ENCODE measurements at places on chromosomes 12 and 14.
A peak's percentile ranks its signal among the peaks of the same experiment; 100 is the strongest.

GRCh38 chr14:92626041-92626440 lies 112.5 kb downstream of the RIN3 start:
- DNase-seq: no peak

DNA sequence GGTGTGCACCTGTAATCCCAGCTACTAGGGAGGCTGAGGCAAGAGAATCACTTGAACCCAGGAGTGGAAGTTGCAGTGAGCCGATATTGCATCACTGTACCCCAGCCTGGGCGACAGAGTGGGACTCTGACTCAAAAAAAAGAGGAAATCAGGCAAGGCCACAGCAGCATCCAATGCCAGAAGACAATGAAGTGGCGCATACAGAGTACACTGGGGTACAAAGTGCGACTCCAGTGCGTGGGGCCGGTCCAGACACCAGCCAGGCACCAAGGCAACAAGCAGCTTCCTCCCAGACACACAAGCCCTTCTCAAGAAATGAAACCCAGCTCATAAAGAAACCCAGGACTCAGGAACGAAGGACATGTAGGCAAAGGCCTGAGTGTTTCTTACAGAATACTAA lies 28.2 kb downstream of the TTC7B start:
- DNase-seq: peak; percentile 32

- DNase-seq: no peak
Measured at GRCh38 chr12:6527711-6528110, 6.6 kb upstream of the GAPDH start.

DNA sequence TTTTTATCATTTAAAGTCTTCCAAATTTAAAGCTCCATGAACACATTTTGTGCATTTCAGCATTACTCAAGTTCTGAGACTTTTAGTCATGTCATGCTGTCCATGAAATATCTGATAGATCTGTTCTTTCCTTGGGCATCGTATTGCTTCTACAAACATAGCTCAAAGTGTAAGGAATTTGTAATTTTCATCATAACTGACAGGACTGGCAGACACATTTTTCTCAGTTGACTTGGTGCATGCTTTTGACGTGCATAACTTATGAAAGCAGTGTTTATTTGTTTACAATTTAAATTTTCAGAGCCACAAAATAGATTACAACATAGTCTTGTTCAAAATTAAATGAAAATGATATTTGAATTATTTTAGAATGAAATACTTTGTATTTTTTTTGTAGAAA lies 812.1 kb upstream of the NOVA1 start:
- DNase-seq: no peak

GRCh38 chr12:50325890-50326391 lies 42.6 kb upstream of the LIMA1 start:
- DNase-seq: no peak

DNA sequence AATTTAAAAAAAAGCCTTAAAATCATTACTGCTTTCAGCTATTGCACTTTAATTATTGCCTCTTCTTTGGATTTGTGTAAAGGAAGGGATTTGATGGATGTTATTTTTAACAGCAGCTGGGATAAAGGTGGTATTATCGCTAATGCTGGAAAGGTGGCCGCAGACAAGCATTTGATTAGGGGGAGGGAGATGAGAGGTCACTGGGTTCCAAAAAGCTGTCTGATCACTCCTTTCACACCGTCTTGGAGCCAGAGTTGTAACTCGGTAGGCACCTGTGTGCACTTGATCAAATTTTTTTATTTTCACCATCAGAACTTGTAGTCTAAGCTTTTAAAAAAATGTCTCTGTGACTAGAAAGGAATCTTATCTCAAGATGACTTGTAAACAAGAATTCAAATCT lies 99.8 kb downstream of the AKAP6 start:
- no peak for DNase-seq

GRCh38 chr14:83611906-83612390 lies 1918.0 kb upstream of the FLRT2 start:
- no peak for DNase-seq

DNA sequence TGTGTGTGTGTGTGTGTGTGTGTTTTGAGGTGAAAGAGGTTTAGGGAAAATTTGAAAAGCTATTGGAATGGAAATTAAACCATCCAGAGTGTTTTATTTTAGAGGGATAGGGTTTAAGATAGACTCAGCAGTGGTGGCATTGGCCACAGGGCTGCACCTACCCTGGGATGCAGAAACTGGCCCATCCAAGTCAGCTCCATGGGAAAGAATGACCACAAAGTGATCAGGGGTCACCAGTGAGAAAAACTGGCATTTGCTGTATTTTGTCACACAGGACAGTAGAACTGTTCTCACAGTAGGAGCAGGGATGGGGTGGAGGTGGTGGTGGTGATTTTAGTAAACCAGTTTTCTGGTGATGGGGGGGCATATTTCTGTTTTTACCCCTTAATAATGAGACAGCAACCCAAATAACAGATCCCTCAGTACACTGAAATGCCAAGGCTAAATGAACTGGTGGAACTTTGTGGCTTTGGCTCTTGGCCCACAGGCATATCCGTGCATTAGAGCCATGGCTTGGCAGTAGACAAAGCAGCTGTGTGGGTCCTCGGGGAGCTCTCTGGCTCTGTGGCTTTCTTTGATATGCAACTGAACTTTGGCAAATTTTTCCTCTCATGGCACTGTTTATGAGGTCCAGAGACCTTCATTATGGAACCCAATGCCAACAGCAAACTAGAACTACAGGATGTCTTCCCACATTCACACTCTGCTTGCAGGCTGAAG lies 348.3 kb downstream of the ZFP36L1 start:
- DNase-seq: no peak

GRCh38 chr12:6322969-6323339 lies 12.5 kb downstream of the PLEKHG6 start:
- DNase-seq: no peak

DNA sequence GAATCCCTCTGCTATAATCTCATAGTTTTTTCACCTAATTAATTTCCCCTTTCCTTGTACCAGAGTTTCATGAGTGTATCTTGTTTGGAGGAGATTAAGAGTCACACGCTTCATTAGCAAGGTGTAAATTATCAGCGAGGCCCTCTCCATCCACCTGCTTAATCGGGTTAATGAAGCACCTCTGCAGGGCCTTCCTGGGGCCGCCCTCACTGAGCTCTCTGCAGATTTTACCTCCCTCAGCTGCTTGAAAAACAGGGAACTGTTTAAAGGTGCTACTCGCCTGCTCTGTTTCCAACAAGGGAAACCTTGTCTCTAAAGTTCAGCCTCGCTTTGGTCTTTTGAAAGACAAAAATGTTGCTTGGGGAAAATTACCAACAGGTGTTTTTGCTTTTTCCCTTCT lies 35.8 kb downstream of the OTX2 start:
- no peak for DNase-seq

GRCh38 chr14:66717561-66718140 lies 209.7 kb downstream of the GPHN start:
- DNase-seq: no peak

GRCh38 chr12:57834086-57834876 lies 12.2 kb downstream of the CTDSP2 start:
- DNase-seq: no peak

GRCh38 chr14:103743691-103744090 lies 28.1 kb downstream of the ZFYVE21 start:
- DNase-seq: no peak

DNA sequence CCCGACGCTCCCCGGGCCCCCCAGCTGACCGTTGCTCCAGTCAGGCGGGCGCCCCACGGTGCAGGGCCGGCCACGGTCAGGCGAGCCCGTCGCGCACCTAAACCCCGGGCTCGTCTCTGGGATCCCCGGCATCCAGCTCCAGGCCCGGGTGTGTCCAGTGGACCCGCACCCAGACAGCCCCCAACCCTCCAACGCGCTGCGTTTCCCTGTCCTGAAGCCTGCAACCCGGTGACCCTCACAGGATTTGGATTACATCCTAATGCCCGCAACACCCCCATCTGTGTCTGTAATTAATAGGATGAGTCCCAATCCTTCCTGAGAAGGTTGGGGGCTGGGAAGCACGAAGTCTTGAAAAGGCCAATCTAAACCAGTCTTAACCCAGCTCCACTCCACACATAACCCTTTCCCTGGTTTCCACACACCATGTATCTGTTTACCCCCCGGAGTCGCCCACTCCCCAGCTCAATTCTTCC lies 10.4 kb downstream of the CPNE6 start:
- DNase-seq: no peak

- DNase-seq: no peak
Measured at GRCh38 chr14:85911044-85911443, 381.1 kb downstream of the FLRT2 start.

DNA sequence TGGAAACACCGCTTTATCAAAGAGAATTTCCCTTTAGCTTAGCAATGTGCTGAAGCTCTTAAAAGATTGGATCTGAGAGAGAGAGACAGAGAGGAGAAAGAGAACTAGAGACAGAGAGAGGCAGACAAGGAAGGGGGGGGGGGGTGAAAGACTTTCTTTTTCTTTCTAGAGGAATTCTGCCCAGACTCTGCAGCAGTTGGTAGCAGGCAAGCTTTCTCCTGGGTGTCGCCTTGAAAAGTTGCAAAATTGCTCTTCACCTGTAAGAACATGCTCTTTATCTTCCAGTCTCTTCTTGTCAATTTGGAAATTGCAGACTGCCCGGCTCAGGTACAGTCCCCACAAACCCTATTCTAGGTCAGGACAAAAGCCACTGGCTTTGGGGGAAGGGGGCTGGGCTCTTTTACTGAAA lies 2.9 kb upstream of the OTX2 start:
- no peak for DNase-seq

DNA sequence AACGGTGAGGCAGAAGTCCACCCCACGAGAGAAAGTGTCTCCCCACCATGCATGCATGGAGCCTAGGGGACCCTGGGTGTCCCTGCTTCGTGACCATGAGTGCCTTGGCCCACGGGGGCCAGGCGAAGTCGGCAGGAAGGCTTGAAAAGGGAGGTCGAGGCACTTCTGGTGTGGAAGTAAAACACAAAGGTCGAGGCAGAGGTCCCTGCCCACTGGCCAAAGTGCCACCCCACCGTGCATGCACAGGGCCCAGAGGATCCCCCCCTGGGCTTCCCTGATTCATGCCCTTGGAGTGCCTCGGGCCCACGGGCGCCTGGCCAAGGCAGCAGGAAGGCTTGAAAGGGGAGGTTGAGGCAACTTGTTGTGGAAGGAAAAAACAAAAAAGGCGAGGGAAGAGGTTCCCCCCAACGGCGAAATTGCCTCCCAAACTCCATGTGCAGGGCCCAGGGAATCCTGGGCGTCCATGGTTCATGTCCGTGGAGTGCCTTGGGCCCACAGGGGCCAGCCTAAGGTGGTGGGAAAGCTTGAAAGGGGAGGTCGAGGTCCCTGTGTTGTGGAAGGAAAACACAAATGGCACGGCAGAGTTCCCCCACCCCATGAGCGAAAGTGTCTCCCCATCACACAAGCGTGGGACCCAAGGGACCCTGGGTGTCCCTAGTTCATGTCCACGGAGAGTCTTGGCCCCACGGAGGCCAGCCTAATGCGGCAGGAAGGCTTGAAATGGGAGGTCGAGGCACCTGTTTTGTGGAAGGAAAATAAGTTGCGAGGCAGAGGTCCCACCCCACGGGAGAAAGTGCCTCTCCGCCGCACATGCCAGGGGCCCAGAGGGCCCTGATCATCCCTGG lies 372.1 kb downstream of the ALG10 start:
- DNase-seq: no peak

DNA sequence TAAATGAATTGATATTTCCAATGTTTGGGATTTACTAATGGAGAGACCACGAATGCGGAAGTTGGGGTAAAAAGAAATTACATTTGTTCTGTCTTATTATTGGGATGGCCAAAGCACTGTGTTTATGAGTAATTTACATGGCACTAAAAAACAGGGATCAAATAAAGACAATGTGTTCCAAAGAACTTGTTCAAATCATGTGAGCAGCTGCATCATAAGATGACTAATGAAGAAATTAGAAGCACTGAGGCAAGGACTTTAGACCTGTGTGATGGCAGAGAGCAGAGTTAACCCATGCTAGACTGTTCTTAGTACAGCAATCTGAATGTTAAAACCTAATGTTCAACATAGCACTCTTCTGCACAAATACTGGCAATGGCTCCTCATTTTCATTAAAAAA lies 34.3 kb upstream of the DCN start:
- no peak for DNase-seq

- DNase-seq: peak; percentile 49
Measured at GRCh38 chr14:97458661-97459579, 661.7 kb downstream of the VRK1 start.

DNA sequence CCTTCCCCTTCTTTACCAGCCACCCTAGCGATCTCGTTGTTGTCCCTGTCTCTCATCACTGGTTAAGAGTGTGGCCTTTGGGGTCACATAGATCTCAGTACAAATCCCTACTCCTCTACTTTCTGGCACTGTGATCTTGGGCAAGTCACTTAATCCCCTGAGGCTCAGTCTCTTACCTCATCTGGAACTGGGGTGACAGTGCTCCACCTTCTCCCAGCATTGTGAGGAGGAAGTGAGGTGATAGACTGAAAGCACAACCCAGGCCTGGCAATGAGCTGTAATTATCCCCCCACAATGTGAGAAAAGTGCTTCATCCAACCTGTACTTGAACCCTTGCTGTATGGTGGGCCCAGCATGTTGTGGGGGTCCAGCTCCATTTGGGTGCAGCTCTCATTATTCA lies 48.0 kb downstream of the IRAK3 start:
- DNase-seq: no peak

- DNase-seq: no peak
Measured at GRCh38 chr12:92439420-92439805, 263.4 kb upstream of the PLEKHG7 start.

DNA sequence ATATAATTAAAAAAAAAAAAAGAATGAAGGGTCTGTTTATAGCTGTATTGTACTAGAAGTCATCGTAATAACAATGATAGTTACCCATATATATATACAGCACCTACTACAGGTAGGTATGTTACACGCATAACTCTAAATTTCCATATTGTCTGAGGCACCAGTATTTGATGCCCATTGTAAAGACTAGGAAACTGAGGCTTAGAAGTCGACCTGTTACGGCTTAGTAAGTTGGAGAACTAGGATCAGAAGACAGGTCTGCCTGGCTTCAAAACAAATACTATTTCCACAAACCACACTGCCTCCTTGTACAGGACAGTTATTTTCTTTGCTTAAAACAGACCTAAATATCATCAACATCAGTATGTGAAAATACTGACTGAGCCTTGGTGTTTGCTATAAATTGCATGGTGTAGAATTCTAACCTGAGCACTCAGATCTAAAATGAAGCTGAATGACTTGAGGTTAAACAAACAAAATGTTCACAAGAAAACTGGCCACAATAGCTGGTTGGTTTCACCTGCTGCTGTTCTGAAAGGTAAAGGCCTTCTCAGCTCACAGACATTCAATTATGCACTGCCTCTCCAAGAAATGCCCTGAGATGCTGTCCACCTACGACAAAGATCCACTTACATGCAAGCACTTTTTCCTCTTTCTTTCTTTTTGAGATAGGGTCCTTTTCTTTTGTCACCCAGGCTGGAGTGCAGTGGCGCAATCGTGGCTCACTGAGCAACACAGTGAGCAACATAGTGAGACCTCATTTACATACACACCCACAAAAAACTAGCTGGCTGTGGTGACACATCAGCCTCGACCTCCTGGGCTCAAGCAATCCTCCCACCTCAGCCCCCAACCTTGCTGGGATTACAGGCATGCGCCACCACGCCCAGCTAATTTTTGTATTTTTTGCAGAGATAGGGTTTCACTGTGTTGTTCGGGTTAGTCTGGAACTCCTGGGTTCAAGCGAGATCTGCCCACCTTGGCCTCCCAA lies 35.7 kb downstream of the SSH1 start:
- no peak for DNase-seq
